ENCODE measurements at places on chromosomes 16 and 17.

DNA sequence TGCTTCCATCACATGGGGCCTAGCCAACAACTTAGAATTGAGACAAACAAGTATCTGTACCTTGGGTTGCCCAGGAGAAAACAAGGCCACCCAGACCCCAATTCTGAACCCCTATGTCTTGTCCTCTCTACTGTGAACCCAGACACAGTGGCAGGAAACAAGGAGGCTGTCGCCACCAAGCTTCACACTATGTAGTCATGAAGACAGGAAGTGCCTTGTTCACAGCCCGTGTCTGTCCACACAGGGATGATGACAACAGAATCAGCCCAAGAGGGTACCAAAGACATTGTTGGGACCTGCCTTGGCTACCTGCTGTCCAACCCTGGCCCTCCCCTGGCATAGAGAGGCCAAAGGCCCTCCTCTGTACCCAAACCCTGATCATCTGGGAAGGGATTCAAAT is 84.8 kb downstream of the CDYL2 start:
- no peak for DNase-seq

GRCh38 chr16:80104401-80104800 is 436.4 kb upstream of the DYNLRB2 start:
- DNase-seq: no peak

GRCh38 chr16:28290859-28291254 is 1.5 kb upstream of the SBK1 start:
- DNase-seq: no peak

DNA sequence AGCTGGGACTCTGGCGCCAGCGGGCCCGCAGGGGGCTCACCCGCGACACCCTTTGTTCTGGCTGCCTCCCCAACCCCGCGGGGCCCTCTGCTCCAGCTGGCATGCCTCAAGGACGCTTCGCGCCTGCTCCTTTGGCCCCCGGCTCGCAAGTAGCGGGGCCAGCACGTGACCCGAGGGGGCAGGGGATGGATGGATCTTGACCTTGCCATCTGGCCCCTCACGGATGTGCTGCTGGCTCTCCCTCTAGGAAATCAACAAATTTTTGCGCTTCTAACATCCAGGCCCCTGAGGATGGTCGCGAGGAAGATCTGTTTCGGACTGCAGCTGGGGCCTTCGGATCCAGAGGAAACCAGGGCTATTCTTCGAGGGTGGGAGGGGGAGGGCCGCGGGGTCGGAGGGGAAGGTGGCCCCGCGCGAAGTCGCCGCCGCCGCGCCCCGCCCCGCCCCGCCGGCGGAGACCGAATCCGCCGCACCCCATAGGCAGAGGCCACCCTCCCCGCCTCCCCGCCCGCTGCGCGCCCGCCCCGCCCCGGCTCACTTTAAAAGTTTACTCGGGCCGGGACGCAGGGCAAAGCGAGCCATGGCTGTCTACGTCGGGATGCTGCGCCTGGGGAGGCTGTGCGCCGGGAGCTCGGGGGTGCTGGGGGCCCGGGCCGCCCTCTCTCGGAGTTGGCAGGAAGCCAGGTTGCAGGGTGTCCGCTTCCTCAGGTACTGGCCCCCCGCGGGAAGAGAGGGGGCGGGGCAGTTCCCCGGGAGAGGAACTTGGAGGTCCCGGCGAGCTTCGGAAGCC is at the start of gene ACSF2:
ACSF2 (plus strand) TSS at position 537 of the 790 bp plus-strand sequence; CDS start at position 581, 44 bp downstream.
- peak; percentile 48 for DNase-seq

DNA sequence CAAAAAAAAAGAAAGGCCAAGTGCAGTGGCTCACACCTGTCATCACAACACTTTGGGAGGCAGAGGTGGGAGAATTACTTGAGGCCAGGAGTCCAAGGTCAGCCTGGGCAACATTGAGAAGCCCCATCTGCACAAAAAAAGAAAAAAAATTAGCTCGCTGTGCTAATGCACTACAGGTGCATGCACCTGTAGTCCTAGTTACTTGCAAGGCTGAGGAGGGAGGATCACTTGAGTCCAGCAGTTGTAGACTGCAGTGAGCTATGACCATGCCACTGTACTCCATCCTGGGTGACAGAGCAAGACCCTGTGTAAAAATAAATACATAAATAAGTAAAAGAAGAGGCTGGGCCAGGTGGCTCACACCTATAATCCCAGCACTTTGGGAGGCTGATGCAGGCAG is 39.7 kb downstream of the DCAKD start:
- no peak for DNase-seq

GRCh38 chr16:56610017-56610608 is 1.7 kb downstream of the MT2A start:
- DNase-seq: peak; percentile 71

DNA sequence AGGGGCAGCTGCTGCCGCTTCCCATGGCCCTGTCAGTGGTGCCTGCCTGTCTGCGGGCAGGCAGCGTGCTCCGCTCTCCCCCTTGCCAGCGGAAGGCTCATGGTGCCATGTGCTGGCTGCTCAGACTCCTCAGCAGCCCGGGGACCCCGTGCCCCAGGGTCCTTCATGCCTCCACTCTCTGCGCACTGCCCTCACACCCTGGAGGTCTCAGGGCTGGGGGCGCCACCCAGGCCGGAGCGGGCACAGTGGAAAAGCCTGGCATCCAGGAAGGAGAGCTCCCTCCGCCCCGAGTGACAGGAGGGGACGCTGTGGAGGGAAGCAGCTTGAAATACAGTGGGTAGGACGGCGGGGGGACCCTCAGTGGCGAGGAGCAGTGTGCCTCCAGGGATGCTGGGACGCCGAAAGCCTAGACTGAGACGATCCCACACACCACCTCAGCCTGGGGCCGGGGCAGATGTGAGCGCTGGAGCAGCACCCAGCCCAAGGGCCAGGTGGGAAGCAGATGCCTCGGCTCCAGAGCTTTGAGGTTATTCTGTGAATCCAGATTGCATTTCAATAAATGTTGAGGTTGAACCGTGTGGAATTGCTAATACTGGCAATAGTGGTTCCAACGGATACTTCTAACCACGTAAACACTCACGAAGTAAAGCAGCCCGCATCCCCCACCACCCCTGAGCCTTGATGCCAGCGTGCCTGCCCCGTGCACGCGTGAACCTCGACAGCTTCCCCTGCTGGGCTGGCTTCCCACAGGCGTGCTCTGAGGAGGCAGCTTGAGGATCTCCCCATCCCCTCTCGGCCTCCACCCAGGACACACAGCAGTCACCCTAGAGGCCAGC is 6.5 kb downstream of the TMEM204 start:
- DNase-seq: no peak

DNA sequence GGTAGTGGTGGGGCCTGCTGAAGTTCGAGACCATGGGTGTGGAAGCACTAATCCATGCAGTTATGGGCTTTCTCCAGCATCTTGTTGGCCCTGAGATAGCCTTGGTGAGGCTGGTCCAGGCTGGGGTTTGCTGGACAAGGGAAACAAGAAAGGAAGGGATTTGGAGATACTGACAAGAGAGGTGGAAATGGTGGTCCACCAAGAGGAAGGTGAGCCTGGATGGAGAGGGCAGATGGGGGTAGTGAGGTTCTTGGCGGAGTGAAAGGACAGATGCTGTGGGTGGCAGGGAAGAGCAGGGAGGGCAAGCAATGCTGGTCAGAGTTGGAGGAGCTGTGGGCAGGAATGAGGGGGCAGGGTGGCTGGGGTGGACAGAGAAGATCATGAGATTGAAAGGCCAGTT is 5.5 kb upstream of the SMPD3 start:
- no peak for DNase-seq

- DNase-seq: no peak
Measured at GRCh38 chr17:39735882-39736281, 1.9 kb upstream of the GRB7 start.

Data from activated CD4-positive, alpha-beta T cell treated with anti-CD3 and anti-CD28 coated beads for 24 hours (primary cell).